Fibroblast of skin of scalp (primary cell): ENCODE measurements at places on chromosomes 7 and 10.
A peak's percentile ranks its signal among the peaks of the same experiment; 100 is the strongest.

- DNase-seq, result peak; percentile 53
These were observed 76.2 kb upstream of the CCDC71L start for GRCh38 chr7:106737202-106737562.

GRCh38 chr7:13411636-13412035 lies 577.8 kb downstream of the ETV1 start:
- DNase-seq, result no peak

- no peak for DNase-seq
These were observed 50.5 kb downstream of the TASOR2 start for GRCh38 chr10:5735119-5735518.

- DNase-seq, result peak; percentile 47
These were observed 261.3 kb downstream of the ELFN1 start for GRCh38 chr7:1931256-1931950.

GRCh38 chr10:29199941-29200679 lies 88.8 kb upstream of the LYZL1 start:
- DNase-seq, result no peak

DNA sequence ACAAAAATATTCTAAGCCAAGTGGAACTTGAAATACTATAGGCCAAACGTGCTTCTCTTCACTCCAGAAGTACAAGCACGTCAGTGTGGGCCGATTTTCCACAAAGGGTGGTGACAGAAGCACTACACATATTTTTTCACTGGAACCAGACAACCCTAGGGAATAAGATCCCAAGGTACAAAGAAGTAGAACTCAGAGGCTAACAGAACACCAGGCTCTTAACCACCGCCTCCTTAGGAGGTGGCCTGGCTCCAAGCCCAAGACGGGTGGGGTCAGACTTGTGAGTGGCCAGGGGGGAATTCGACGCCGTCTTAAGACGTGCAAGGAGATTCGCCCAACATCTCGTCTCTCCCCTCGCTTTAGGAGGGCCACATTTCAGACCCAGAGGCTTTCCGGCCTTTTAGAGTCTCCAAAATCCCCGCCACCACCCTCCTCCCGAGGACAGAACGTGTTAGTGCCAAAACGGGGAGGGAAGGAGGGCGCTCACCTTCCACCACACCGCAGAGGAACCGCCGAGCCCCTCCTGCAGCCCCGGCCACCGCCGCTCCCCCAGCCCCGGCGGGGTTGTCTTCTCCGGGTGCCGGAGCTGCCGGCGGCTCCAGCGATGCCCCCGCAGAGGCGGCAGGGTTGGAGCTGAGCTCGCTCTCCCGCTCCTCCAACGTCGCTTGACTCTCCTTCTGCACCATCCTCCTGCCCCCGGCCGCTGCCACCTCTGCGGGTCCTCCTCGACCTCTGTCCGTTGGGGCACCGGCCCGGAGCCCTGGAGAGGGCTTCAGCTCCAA lies 716 bp downstream of the OGA start:
- DNase-seq, result peak; percentile 95

DNA sequence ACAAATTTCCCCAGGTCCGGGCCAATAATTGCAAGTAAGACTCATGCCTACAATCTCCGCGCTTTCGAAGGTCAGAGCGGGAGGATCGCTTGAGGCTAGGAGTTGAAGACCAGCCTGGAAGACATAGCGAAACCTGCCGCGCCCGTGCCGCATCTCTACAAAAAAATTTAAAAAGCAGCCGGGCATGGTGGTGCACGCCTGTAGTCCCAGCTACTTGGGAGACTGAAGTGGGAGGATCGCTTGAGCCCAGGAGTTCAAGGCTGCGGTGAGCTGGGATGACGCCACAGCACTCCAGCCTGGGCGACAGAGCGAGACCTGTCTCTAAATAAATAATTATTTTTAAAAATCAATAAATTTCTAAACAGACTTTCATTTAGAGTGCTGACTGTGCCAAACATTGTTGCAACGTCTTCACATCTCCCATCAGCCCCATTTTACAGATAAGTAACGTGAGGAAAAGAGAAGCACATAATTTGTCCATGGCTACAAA lies 494 bp upstream of the CFAP43 start:
- no peak for DNase-seq
